ENCODE measurements at places on chromosomes 1 and 21.

GRCh38 chr1:240188139-240188538 lies 96.5 kb downstream of the FMN2 start:
- DNase-seq: no peak

- DNase-seq: no peak
Measured at GRCh38 chr1:236041631-236042618, 23.0 kb downstream of the NID1 start.

DNA sequence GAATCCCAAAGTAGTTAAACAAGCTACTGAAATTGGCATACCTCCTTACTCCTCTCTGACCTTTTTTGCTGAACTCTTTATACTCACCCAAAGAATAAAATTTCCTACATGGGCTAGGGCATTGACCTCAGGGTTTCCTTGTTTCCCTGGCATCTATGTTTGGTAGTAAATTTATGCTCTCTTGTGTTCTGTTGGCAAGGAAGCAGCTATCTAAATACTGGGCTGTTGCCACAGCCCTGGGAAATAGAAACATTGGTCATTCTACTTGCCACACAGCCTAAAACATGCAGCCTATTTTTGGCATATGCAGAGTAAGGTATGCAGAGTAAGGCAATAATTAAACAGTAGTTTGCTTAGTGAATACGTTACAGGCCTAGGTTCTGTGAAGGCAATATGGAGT lies 351.4 kb downstream of the HLX start:
- DNase-seq: no peak

- DNase-seq: peak; percentile 35
Measured at GRCh38 chr1:212700892-212701819, 1.5 kb upstream of the BATF3 start.

GRCh38 chr1:17350928-17351446 lies 21.0 kb upstream of the PADI6 start:
- DNase-seq: no peak

GRCh38 chr1:99270646-99271045 lies 6.4 kb downstream of the PLPPR4 start:
- DNase-seq: no peak

- no peak for DNase-seq
Measured at GRCh38 chr21:31878831-31879230, 6.0 kb downstream of the HUNK start.

DNA sequence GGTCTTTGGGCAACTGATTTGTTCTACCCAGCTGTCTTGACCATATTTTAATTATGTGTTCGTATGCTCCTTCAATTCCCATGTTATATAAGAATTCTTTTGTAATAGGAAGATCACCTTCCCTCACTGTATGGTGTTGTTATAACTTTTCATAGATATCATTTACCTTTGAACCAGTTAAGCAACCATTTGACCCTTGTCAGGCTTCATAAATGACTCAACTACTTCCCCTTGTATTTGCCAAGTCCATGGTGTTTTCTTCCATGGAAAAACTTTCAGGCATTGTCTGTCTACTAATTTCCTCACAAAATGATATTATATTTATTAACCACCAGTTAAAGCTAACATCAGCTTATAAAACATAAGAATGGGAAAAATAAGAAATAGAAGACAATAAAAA lies 5.1 kb downstream of the BPNT1 start:
- no peak for DNase-seq

DNA sequence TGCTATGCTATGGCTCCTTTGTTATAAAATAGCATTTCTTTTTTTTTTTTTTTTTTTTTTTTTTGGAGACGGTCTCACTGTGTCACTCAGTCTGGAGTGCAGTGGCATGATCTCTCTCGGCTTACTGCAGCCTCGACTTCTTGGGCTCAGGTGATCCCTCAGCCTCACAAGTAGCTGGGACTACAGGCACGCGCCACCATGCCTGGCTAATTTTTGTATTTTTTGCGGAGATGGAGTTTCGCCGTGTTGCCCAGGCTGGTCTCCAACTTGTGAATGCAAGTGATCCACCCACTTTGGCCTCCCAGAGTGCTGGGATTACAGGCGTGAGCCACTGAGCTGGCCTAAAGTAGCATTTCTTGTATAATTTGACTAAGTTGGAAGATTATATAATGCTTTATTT lies 10.8 kb downstream of the CAMTA1 start:
- no peak for DNase-seq

DNA sequence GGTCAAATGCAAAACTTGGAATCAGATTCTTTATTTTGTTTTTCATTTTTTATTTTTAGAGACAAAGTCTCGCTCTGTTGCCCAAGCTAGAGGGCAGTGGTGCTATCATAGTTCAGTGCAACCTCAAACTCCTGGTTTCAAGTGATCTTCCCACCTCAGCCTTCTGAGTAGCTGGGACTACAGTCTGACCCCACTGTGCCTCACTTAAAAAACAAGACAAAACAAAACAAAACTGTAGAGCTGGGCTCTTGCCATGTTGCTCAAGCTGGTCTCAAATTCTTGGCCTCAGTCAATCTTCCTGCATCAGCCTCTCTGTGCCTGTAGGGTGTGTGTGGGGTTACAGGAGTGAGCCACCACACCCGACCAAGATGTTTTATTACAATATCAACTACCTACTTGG lies 396.0 kb upstream of the USP24 start:
- no peak for DNase-seq

DNA sequence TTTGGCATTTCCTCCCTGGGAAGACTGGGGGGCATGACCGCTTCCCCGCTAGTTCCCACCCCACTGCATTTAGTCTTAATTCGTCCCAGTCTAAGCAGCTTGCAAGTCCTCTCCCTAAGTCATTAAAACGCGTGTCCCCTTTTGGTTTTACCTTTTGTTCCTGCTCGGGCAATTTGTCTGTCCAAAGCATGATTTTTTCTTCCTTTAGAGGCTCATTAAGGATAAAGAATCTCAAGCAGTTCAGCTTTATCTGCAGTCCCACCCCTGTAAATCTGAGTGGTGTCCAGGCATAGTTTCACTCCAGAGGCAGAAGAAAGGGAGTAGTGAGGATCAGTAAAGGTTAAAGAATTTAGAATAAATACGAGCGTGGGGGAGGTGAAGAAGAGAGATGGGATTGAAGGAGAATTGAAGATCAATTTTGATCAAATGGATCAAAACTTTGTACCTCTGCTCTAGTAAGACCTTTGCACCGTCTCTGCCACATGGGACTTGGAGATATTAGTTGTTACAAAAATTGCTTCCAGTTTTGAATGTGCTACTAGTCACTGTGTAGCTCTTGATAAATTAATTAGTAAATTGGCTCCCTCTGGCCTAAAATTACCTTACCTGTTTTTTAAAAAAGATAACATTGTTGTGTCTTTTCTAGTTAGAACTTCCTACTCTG lies 989 bp upstream of the ETV3 start:
- DNase-seq: no peak

GRCh38 chr1:47424336-47424982 lies 8.4 kb downstream of the FOXE3 start:
- no peak for DNase-seq

- no peak for DNase-seq
Measured at GRCh38 chr1:183953031-183953430, 84.5 kb downstream of the COLGALT2 start.

GRCh38 chr21:42746593-42747275 lies 93.3 kb downstream of the PDE9A start:
- DNase-seq: peak; percentile 75
